ENCODE measurements at places on chromosomes 12 and 14.

GRCh38 chr12:110102255-110102654, 21.9 kb upstream of the IFT81 start:
- H3K27ac ChIP-seq = no peak overlapping the region
- no peaks in the 10 kb centered on the region for H3K36me3 ChIP-seq
- H3K27me3 ChIP-seq = no peaks in the 10 kb centered on the region
- H3K4me1 ChIP-seq = peaks cover 6% of the 10 kb centered on the region

GRCh38 chr12:57127101-57127725, 1.1 kb upstream of the LRP1 start:
- H3K4me3 ChIP-seq = peak overlapping the region; percentile 80
- H3K36me3 ChIP-seq = no peaks in the 10 kb centered on the region
- peak; percentile 71 for DNase-seq
- H3K27ac ChIP-seq = no peak overlapping the region
- H3K4me1 ChIP-seq = peaks cover 11% of the 10 kb centered on the region
- no peaks in the 10 kb centered on the region for H3K27me3 ChIP-seq

- H3K27me3 ChIP-seq = no peaks in the 10 kb centered on the region
- no peak for DNase-seq
- H3K4me3 ChIP-seq = peak overlapping the region; percentile 96
- peak overlapping the region; percentile 97 for H3K27ac ChIP-seq
- peaks cover 17% of the 10 kb centered on the region for H3K36me3 ChIP-seq
Observed at GRCh38 chr12:103964805-103965204, 867 bp upstream of the TDG start.

GRCh38 chr14:68650404-68650994, 142.4 kb downstream of the ZFP36L1 start:
- peaks cover 6% of the 10 kb centered on the region for H3K4me1 ChIP-seq
- no peak overlapping the region for H3K4me3 ChIP-seq
- no peak overlapping the region for H3K27ac ChIP-seq
- H3K27me3 ChIP-seq = no peaks in the 10 kb centered on the region

GRCh38 chr14:90567991-90568390, 171.2 kb downstream of the CALM1 start:
- H3K4me3 ChIP-seq = no peak overlapping the region
- H3K36me3 ChIP-seq = no peaks in the 10 kb centered on the region
- H3K27ac ChIP-seq = no peak overlapping the region
- no peaks in the 10 kb centered on the region for H3K27me3 ChIP-seq
- no peaks in the 10 kb centered on the region for H3K4me1 ChIP-seq

- H3K36me3 ChIP-seq = no peaks in the 10 kb centered on the region
- H3K27me3 ChIP-seq = no peaks in the 10 kb centered on the region
- peak; percentile 54 for DNase-seq
- H3K27ac ChIP-seq = no peak overlapping the region
- no peak overlapping the region for H3K4me3 ChIP-seq
Observed at GRCh38 chr12:132218915-132219314, 74.7 kb downstream of the NOC4L start.

DNA sequence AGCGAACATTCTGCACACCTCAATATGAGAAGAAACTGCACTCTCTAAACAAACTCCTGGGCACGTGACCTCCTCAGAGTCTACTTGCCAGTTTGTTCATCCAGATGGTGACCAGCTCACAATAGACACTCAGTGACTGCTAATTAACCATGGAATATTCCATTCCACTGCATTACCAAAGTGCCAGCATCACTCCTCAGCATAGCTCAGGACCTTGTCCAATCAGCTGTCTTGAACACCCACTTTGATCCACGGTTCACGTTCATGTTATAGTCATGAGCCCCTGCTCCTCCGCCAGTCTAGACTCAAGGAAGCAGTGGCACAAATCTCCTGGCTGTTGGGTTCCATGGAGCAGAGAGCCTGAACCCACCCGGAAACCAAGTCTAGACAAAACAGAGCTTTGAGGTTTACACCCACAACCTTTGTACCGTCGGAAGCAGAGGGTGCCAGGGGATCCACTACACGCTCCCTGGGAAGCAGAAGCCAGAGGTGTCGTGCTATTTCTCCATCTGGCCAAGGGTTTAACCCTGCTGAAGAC, 285.3 kb downstream of the ZFP36L1 start:
- H3K27me3 ChIP-seq = no peaks in the 10 kb centered on the region
- peaks cover 42% of the 10 kb centered on the region for H3K4me1 ChIP-seq
- no peak overlapping the region for H3K27ac ChIP-seq
- no peak overlapping the region for H3K4me3 ChIP-seq
- peak; percentile 22 for DNase-seq

DNA sequence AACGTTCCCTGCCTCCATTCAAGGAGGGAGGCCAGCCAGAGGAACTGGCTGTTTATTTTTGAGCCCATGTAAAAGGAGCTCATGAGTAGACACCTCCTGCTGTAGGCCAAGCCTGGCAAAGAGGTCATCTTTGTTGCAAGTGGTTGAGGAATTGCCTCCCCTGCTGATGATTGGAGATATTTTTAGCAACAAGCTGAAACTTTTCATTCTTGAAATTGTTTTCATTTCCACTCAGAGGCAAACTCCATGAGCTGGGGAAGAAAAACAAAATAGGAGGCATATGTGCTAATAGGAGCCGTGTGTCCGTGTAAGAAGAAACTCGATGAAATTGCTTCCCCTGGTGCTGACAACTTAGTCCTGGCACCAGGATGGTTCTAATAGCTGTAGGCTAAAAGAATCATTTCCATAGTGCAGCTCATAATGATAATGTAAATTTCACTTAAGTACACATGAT, 440.1 kb upstream of the FAR2 start:
- H3K4me1 ChIP-seq = no peaks in the 10 kb centered on the region
- no peak overlapping the region for H3K27ac ChIP-seq
- no peak overlapping the region for H3K4me3 ChIP-seq
- H3K36me3 ChIP-seq = no peaks in the 10 kb centered on the region
- no peak for DNase-seq

DNA sequence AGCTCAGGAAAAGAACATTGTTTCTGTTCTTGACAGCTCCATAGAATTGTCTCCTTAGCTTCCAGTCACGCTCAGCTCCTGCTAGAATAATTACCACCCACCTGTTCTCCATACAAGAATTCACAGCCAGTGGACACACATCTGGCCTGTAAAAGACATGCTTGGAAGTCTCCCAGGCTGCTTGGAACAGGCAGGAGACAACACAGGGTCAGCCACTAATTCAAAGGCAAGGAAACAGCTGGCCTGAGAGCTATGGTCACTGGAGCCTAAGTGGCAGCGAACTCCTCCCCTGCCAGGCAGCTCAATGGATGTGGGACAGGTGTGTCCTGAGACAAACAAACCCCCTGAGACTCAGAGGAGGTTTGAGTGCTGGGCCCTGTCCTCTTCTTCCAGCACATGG, 22.9 kb upstream of the LTBP2 start:
- no peak for DNase-seq
- no peak overlapping the region for H3K27ac ChIP-seq
- H3K36me3 ChIP-seq = no peaks in the 10 kb centered on the region
- no peaks in the 10 kb centered on the region for H3K27me3 ChIP-seq
- H3K4me3 ChIP-seq = no peak overlapping the region

DNA sequence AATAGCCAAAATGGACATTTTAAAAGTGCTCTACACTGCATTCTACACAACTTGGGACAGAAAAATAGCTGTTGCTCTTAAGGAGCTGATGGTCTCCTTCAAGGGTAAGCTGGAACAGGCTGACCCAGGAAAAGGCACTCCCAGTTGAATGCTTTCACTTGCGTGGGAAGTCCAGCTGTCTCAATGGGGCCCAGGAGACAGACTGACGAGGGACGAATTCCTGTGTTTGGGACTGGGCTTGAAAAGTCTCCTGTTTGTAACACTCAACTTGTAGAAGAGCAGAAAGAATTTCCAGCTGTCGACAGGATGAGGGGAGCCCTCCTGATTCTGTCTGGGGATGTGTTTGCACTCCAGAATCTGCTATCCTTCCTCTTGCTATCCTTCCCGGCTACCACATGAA, 180.8 kb downstream of the ZFP36L1 start:
- DNase-seq = no peak
- H3K36me3 ChIP-seq = peaks cover 8% of the 10 kb centered on the region
- H3K4me1 ChIP-seq = peaks cover 12% of the 10 kb centered on the region
- no peak overlapping the region for H3K27ac ChIP-seq

GRCh38 chr12:95591731-95592130, 40.5 kb upstream of the USP44 start:
- no peak overlapping the region for H3K4me3 ChIP-seq
- no peaks in the 10 kb centered on the region for H3K36me3 ChIP-seq
- H3K27ac ChIP-seq = no peak overlapping the region
- H3K27me3 ChIP-seq = peaks cover 3% of the 10 kb centered on the region

DNA sequence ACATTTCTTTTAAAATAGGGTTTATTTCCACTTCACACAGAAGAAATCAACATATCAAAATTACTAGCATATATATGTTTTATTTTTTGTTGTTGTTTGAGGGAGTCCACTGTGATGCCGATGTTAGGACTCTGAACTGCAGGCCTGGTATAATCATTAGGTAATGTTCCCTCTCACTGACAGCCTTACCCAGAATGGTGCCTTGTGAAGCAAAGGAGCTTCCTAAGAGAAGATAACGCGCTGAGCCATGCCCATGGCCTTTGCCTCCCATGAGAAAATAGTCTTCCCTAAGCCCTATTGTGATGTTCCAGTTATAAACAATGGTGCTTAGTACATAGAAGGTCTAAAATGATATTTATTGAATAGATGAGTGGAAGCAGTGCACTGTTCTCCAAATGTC, 12.0 kb downstream of the GNG2 start:
- no peak overlapping the region for H3K4me3 ChIP-seq
- H3K27me3 ChIP-seq = no peaks in the 10 kb centered on the region
- H3K27ac ChIP-seq = peak overlapping the region; percentile 84
- DNase-seq = no peak
- H3K36me3 ChIP-seq = peaks cover 19% of the 10 kb centered on the region

GRCh38 chr14:92460916-92461579, 52.5 kb upstream of the RIN3 start:
- peaks cover 18% of the 10 kb centered on the region for H3K4me1 ChIP-seq
- no peaks in the 10 kb centered on the region for H3K36me3 ChIP-seq
- H3K4me3 ChIP-seq = no peak overlapping the region

GRCh38 chr14:101131451-101131916, 228.0 kb upstream of the RTL1 start:
- H3K4me1 ChIP-seq = no peaks in the 10 kb centered on the region
- no peaks in the 10 kb centered on the region for H3K36me3 ChIP-seq
- DNase-seq = no peak
- H3K27me3 ChIP-seq = peaks cover 27% of the 10 kb centered on the region
- no peak overlapping the region for H3K27ac ChIP-seq
- no peak overlapping the region for H3K4me3 ChIP-seq

- H3K4me1 ChIP-seq = no peaks in the 10 kb centered on the region
- H3K27me3 ChIP-seq = peaks cover 10% of the 10 kb centered on the region
- no peak within 1 kb of the TSS for H3K4me3 ChIP-seq
- H3K36me3 ChIP-seq = no peaks in the 10 kb centered on the region
- DNase-seq = no peak
Observed at GRCh38 chr12:7503686-7504415, at the start of gene CD163. TSS of gene CD163 (minus strand) at chr12:7503777. CDS start at chr12:7503690, 87 bp downstream.

DNA sequence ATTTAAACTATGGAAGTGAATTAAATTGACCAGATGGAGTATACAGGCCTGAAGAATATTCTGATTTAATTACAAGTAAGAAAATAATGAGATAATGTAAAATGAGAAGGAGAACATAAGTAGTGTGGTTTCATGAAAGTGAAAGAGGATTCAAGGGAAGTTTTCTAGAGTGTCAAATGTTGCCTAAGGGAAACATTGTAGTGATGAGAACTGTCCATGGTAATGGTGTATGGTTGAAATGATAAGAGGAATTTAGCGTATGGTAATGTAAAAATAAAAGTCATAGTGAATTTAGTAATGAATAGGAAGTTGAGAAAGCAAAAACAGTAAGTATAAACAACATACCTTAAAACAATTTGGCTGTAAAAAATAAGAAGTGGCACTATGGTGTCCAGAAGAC, 1954.6 kb upstream of the FLRT2 start:
- no peaks in the 10 kb centered on the region for H3K36me3 ChIP-seq
- H3K4me3 ChIP-seq = no peak overlapping the region
- no peaks in the 10 kb centered on the region for H3K4me1 ChIP-seq

GRCh38 chr12:27025116-27025515, 2.8 kb downstream of the MED21 start:
- H3K36me3 ChIP-seq = peaks cover 11% of the 10 kb centered on the region
- no peak overlapping the region for H3K27ac ChIP-seq
- no peak overlapping the region for H3K4me3 ChIP-seq
- H3K4me1 ChIP-seq = peaks cover 30% of the 10 kb centered on the region

DNA sequence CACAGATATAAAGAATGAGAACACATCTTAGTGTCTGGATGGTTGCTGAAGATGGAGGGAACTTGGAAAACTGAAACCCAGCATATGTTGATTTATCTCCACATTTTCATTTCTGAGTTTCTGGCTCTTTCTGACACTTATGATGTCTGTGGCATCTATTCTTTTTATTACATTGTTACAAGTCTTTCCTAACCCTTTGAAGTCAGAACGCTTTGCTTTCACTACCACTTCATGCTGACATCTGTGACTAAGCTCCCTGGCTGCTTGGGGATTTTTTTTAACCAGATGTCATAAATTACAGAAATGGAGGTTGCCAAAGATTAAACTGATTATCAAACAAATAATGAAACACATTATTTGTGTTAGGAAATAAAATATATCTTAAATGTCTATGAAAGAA, 188.7 kb downstream of the KITLG start:
- H3K4me1 ChIP-seq = no peaks in the 10 kb centered on the region
- H3K36me3 ChIP-seq = no peaks in the 10 kb centered on the region
- no peaks in the 10 kb centered on the region for H3K27me3 ChIP-seq
- H3K4me3 ChIP-seq = no peak overlapping the region

GRCh38 chr14:86652526-86652925, 1122.6 kb downstream of the FLRT2 start:
- DNase-seq = no peak
- H3K4me1 ChIP-seq = no peaks in the 10 kb centered on the region
- H3K36me3 ChIP-seq = no peaks in the 10 kb centered on the region
- H3K27me3 ChIP-seq = no peaks in the 10 kb centered on the region
